ENCODE measurements at places on chromosomes 7 and 10.

GRCh38 chr10:70769121-70769520, 16.1 kb downstream of the TBATA start:
- no peak for DNase-seq

DNA sequence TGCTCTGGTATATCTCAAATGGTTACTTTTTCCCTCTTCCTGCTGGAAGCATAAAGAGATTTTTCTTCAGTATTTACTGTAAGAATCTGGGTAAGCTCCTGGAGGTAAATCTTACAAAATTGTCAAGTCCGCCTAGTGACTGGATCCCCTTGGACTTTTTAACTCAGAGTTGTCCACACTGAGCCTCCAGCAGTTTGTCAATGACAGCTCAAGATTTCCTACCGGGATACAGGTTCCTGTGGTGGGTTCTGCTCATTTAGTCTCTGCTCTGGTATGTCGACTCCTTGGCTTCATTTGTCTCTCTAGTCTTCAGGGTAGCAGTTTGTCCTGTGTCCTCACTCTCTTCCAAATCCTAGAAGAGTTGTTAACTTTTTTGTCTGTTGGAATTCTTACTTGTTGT, 27.0 kb downstream of the GPR37 start:
- DNase-seq: no peak

DNA sequence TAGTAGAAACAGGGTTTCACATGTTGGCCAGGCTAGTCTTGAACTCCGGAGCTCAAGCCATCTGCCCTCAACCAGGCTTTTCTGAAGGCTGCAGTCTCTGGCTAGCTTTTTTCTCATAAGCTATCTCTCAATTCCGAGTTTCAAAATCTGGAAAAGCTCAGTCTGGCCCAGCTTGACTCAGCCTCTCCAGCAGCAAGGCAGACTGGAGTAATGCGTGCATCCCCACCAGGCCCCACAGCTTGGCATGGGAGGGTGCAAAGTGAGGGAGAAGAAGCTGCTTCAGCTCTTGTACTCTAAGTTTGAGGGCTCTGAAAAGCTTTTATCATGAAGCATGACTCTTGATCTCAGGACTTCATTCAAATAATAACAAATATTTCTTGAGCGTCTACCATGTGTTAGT, 4.8 kb downstream of the DHTKD1 start:
- no peak for DNase-seq

- no peak for DNase-seq
Observed at GRCh38 chr7:157357129-157358040, 20.6 kb downstream of the DNAJB6 start.

- DNase-seq: peak; percentile 90
Observed at GRCh38 chr7:134941185-134941900, 45.0 kb upstream of the AGBL3 start.

DNA sequence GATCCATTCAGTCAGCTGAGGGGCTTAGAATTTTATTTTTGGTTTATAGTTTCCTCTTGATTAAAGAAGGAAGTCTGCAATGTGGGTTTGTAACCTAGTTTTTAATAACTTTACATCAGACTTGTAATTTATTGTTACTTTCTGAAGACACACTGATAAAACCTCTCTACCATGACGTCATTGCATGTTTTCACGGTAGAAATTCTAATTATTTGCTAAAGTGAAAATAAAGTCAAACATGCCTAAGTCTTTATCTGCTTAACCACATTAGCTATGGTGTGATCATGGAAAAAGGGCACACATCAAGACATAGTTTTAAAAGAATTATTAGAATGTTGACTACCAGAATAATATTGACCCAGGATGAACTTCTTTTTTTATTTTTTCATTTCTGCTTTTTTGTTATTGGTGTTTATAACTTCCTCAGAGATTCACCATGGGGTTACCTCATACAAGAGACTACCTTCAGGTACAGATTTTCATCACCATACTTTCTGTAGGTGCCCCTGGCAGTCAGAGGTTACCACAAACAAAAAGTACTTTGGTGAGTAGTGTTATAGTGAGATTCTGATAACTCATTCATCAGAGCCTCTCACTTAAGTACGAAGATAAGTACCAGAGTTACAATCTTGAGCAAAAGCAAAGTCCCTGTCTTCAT, 7.0 kb upstream of the PANK1 start:
- no peak for DNase-seq

Data from kidney capillary endothelial cell (primary cell).